ENCODE measurements at places on chromosomes 1 and 21. TPM values are rescaled to one million over a fixed set of nuclear protein-coding genes. Genes with fewer than 3 reads are reported as not detected.

GRCh38 chr1:246526915-246527314, 19.8 kb upstream of the SMYD3 start:
- no peak for DNase-seq

DNA sequence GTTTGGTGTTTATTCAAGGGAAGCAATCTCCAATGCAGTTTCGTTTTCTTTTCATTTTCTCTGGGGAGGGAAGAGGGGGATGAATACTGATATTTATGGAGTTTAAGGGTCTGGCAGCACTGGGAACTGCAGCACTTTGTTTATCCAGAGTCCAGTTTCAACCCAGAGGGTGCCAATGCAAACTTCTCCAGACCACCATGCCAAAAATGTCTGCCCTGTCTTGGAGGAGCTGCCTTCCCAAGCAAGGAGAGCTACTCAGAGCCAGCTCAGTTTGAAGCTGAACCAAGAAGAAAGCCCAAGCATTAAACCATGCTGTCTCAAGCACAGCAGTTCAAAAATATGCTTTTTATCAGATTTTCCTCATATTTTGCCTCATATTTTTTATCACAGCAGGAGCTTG, 589.7 kb downstream of the LMO4 start:
- no peak for DNase-seq

Gene CYP2J2
- polyA plus RNA-seq = 2.6 TPM

- DNase-seq = peak; percentile 78
These were observed 98.9 kb downstream of the TNFSF18 start for GRCh38 chr1:172951730-172952365.

DNA sequence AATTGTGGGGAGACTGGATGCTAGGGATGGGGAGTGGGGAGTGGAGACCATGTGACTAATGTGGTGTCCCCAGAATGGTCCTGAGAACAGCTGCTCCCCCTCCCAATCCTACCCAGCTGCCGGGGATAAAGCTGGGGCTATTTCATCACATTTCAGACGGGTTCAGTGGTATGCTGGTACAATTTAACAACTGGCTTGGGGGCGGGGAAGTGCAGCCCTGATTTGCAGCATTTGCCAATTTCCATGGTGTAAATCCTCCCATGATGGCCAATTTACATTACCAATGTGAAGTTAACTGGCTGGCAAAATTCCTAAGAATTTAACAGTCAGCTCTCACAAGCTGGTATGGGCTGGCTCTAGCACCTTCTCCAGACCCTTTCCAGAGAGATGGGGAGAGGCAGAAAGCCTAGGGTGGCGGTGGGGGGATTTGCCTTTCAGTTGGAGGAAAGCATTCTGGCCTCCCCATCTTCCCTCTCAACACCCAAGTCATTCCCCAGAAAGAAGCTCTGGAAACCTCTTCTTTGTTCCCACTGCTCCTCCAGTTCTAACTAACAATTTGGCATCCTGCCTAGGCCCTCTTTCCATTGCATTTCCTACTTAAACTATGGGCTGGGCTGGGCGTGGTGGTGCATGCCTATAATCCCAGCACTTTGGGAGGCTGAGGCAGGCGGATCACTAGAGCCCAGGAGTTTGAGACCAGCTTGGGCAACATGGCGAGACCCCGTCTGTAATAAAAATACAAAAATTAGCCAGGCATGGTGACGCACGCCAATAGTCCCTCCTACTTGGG, 11.3 kb upstream of the ADGRB2 start:
- no peak for DNase-seq

Gene IFNLR1
- polyA plus RNA-seq = 4.7 TPM

GRCh38 chr1:4319496-4319895, 334.9 kb upstream of the AJAP1 start:
- no peak for DNase-seq

Gene GSTM1
- 108 TPM for polyA plus RNA-seq

DNA sequence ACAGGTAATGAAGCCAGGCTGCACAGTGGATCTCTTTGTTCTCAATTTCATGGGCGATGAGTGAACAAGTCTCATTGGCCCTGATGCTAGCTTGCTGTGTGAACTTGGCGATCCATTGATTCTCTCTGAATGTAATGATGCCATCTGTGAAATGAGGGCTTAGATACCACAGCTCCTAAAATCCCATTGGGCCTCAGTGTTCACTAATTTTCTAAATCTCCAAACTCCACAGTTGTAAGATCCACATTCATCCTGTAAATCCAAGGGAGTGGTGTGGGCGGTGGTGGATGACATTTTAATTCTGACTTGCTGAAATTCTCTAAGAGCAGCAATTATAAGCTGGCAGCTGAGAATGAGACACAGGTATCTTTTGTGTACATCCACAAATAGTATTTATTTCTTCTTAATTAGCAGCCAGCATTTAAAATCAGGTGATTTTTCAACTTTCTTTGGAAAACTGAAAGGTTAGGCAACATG, 9.6 kb upstream of the ACTL8 start:
- no peak for DNase-seq

DNA sequence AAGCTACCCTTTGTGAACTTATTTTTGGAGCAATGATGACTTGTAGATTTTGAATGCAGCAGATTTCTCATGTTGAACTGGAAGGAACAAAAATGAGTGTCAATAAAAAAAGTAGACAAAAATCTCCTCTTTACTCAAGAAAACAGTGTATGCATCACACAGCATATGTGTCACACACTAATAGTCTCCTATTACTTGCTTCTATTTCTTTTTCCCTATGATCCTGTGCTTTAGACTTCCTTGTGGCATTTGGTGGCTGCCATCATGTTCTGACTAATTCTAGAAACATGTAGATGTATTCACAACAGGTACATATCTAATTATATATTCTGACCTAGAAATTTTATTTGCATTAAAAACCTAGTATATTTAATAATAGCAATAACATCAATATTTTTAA, 14.3 kb downstream of the RC3H1 start:
- no peak for DNase-seq

- DNase-seq = no peak
These were observed 2.6 kb downstream of the BARHL2 start for GRCh38 chr1:90714521-90714951.

DNA sequence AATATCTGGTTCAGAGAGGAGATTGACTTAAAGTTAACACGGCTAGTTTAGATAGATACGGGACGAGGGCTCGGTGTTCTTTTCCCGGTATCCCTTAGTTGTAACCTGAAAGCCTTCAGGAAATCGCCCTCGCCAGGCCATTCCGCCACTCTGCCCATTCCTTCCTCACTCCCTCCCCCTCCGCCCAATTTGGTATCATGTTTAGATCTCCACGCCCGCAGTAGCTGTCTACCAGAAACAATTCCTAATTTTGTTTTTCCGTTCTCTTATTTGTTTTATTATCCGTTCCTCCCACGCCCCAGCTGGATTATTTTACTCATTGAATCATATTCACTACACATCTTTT, 685 bp upstream of the VAMP4 start:
- DNase-seq = peak; percentile 53

Gene RAB3B
- polyA plus RNA-seq = 0.48 TPM

GRCh38 chr1:230686747-230687146, 27.2 kb downstream of the AGT start:
- no peak for DNase-seq

Gene CSF3R
- polyA plus RNA-seq = 7.4 TPM

Gene CD101
- polyA plus RNA-seq = 2.8 TPM

Gene LIN28A
- 0.10 TPM for polyA plus RNA-seq

Gene HDGF
- 224 TPM for polyA plus RNA-seq

Data from right lung (tissue), 10 donors.